ENCODE measurements at places on chromosomes 2 and 18.

DNA sequence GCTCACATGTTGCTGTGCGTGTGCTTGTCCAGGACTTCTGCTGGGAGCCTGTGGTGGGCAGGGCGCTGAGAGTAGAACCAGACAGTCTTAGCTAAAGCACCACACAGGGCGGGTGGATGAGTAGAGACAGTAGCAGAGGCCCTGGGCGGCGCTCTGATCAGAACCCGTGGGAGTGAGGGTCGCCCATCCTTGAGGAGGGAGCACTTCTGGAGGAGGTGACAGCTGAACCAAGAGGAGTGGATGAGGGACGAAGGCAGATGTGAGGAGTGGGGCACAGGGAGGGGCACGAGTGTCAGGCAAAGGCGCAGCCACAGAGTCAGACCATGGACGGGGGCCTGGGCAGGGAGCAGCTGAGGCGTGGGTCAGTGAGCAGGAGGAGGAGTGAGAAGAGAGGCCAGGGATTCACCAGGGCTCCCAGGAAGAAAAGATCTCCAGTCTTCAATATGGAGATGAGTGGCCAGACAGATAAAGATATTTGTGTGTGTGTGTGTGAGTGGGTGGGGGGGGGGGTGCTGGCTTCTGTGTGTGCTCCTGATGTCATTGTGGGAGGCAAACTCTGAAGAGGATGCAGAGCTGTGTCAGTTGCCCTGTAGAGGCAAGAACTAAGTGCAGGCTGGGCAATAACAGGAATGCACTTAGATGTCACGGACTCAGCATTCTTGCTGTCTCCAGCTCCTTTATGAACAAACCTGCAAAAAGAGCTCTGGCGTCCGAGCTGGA, 79.6 kb downstream of the TPO start:
- DNase-seq = no peak

DNA sequence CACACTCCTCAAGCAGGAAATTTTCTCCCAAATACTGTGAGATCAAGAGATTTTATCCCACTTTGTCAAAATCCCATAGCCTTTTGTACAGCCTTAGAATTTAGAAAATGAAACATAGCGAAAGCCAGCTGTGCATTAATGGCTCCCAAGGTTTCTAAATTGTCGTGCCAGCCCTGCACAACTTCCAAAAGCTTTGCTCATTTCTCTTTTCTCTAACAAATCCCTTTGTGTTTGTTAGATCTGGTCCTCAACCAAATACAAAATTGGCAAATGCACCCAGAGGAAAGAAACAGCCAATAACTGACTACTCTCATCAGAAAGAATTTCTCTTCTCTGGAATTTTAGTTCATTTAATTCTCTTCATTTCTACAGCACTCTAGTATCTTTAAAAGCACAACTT, 361.1 kb downstream of the INSIG2 start:
- DNase-seq = no peak

- no peak for DNase-seq
Measured at GRCh38 chr18:35344736-35345459, 678 bp upstream of the ZNF24 start.

DNA sequence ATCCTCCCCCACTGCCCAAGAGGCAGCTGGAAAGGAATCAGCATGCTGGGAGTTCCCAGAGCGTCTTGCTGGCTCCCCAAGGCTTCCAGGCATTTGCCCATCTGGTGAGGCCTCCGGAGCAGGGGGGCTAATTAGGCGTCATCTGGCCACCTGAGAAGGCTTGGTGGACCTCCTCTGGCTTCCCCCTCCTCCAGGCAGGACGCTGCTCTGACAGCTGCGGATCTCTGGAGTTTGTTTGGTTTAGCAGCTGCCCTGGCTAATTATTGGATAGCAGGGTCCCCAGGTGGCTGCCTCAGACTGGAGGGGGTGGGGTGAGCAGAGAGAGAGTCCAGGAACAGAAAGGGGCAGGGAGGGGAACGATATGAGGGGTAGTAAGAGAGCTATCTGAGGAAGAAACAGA, 425.2 kb upstream of the MEX3C start:
- DNase-seq = no peak

DNA sequence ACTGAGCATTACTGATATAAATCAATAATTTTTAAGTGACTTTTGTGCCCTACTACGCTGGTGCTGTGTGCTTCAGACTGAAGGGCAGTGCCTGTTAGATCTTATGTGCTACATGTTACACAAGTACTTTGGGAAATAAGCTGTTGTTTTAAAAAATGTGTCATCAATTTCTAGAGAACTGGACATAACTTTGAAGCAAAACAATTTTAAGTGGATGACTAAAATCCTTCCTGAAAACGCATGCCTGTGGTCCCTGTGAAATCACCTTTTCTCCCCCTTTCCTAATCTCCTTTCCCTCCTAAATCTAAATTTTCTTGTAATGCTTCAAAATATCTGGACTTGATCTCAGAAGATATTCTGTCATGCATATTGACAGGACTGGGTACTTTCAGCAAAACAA, 7.1 kb upstream of the IL1RL1 start:
- DNase-seq = no peak

All from K562 (cell line).